ENCODE measurements at places on chromosomes 1 and 21. TPM values are rescaled to one million over a fixed set of nuclear protein-coding genes. Genes with fewer than 3 reads are reported as not detected.

The PLA2G2D gene
- not detected for total RNA-seq

The SERINC2 gene
- 1.3 TPM for total RNA-seq

The CHI3L2 gene
- not detected for total RNA-seq

The SH2D1B gene
- not detected for total RNA-seq

GRCh38 chr1:22275626-22276395, 132.9 kb upstream of the WNT4 start:
- peak; percentile 17 for DNase-seq

GRCh38 chr21:31530897-31531705, 128.4 kb upstream of the SOD1 start:
- DNase-seq, result no peak

DNA sequence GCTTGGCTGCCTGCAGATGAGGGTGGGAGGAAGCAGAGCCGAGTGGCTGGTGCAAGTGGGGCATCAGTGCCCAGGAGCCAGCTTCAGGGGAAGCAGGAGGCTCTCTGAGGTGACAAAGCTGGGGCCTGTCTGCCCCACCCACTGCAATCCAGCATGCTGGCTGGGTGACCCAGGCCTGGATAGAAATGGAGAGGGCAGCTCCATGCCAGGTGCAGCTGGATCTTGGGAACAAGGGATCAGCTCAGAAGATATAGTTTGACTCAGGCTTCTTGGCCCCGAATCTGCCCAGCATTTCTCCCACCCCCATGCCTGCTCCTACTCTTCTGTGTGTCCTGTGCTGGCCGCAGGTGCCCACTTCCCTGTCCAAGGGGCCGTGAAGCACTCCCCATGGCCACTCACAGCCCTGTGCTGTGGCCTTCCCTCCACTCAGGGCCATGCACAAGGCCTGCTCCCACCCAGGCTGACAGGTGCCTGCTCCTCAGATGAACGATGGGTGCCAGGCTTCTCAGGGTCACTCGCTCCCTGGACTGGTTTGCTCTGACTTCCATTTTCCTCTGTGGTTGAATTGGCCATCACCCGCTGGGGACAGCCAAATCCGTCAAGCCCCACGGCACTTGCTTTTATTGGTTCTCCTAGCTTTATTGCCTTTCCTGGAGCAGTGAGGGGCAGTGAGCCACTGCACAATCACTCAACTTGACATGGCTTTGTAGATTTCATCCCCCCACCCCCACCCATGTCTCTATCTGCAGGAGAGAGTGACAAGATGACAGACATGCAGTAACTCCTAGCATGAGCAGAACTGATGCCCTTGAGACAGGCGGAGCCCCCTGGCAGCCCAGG, 174.8 kb upstream of the VAMP3 start:
- no peak for DNase-seq

GRCh38 chr1:232856541-232856940, 51.3 kb downstream of the MAP10 start:
- DNase-seq, result no peak

DNA sequence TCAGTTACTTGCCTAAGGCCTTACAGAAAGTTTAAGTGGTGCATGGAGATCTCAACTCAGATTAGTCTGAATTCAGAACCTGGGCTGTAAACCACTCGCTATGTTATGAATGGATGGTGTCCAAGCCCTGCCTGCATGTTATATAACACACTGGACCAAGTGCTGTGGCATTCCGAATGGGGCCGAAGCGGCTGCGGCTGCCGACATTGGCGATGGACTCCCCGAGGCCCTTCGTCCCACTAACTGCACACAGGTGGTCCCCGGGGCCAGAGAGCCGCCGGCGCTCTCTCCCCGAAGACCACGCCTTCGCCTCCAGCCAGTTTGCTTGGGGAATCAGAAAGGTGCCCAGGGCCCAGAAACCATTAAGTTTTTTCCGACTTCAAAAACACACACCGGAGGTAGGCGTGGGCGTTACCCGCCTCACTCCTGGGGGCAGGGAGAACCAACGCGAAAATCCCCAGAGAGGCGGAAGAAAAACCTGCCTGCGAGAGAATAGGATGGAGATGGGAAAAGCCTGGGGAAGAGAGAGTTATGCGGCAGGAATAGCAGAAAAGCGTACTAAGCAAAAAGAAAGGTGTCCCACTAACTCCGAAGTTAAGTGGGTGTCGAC, 579 bp upstream of the TENT5C start:
- DNase-seq, result no peak

- DNase-seq, result no peak
Measured at GRCh38 chr1:46171351-46171750, 3.5 kb upstream of the TSPAN1 start.

- no peak for DNase-seq
Measured at GRCh38 chr1:235304549-235305451, 23.2 kb downstream of the ARID4B start.

- no peak for DNase-seq
Measured at GRCh38 chr1:205424901-205425600, 3.2 kb upstream of the LEMD1 start.

GRCh38 chr1:180622658-180623508, 8.9 kb upstream of the XPR1 start:
- no peak for DNase-seq

- DNase-seq, result no peak
Measured at GRCh38 chr1:198713081-198713480, 74.2 kb downstream of the PTPRC start.

- no peak for DNase-seq
Measured at GRCh38 chr1:164519426-164519825, 39.6 kb upstream of the PBX1 start.

DNA sequence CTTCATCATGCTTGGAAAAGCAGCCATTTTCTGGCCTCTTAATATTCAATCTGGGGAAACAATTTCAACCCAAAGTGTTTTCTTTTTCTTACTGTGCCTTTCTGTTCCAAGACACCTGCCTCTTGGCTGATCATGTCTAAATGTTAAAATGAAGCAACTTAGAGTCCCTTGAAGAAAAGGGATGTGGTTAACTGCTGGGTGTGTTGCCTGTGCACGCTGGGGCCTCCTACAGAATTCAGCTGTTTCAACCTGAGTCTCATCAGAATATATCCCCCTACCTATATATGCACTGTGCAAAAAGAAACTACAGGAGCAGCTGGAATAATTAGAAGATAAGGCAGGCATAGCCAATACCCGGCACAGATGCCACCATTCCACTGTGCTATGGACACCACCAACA, 222.0 kb downstream of the OMA1 start:
- DNase-seq, result no peak

- peak; percentile 47 for DNase-seq
Measured at GRCh38 chr1:45679123-45679522, 7.2 kb downstream of the GPBP1L1 start.

Measured in pulmonary artery endothelial cell (primary cell).